ENCODE measurements at places on chromosomes 1 and 21.

GRCh38 chr1:243363832-243364231, 108.0 kb downstream of the SDCCAG8 start:
- DNase-seq: no peak

- no peak for DNase-seq
These were observed 942.6 kb downstream of the PLA2G4A start for GRCh38 chr1:187771396-187771795.

DNA sequence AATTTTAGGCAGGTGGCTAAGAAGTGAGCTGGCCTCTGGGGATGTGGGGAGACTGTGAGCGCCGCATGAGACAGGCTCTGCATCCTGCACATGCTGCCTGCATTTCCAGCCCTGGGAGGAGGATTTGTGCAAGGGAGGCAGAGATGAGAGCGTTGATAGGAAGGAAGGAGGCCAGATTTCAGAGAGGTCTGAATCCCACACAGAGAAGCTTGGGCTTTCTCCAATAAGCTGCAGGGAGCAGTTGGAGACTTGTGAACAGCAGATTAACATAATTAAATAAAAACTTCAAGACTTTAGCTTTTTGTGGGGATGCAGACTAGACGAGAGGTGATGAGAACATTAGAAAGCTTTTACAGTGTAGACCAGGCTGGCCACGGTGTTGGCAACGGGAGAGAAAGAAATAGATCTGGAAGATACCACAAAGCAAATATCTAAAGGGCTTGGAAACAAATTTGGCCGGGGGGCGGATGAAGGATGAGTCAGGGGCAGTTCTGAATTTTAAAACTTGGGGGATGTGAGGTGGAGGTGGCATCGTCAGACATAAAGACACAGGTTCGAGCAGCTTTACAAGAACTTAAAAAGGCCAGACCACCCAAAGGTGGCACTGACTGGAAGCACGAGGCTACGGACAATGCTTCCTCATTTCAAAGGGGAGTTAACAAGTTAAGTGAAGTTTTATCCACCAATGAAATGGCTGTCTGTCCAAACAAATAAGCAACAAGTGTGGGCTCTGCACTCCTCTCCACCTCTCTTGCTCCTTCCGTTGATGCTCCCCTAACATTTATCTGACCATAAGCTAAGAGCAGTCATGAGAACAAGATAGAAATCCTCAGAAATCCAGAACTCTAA, 57.0 kb downstream of the HIVEP3 start:
- DNase-seq: no peak

DNA sequence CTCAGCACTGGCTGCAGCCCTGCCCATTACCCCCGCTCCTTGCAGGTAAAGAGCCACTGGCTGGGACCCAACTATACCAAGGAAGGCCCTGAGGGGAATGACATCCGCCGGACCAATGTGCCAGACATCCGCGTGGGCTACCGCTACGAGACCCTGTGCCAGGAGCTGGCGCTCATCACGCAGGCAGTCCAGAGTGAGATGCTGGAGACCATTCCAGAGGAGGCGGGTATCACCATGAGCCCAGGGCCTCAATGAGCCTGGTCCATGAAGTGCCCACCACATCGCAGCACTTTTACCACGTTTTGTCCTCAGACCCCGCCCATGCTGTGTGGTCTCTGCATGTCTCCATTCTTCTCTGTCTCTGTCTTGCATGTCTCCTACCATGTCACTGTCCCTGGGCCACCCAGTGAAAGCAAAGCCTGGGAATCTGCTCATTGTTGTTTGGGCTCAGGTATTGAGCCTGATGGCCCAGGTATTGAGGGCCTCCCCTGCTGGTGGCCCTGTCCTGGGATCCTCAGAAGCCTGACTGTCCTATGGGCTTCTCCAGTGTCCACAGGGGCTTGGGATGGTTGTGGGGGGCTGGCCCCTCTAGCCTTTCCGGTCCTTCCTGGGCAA, 11.4 kb downstream of the AMPD2 start:
- DNase-seq: no peak

DNA sequence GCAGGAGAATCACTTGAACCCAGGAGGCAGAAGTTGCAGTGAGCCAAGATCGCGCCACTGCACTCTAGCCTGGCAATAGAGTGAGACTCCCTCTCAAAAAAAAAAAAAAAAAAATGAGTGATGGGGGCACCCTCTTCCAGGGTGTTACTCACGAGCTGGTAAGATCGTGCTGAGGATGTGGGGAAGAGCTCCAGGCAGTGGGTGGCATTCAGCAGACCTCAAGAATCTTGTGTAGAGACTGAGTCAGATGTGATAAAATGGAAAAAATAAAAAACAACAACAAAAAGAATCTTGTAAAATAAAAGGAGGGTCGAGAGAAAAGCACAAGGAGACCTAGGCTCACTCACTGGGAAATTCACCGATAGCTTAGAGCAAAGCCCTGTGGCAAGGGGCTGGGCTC, 38.5 kb downstream of the EPHA2 start:
- DNase-seq: no peak

DNA sequence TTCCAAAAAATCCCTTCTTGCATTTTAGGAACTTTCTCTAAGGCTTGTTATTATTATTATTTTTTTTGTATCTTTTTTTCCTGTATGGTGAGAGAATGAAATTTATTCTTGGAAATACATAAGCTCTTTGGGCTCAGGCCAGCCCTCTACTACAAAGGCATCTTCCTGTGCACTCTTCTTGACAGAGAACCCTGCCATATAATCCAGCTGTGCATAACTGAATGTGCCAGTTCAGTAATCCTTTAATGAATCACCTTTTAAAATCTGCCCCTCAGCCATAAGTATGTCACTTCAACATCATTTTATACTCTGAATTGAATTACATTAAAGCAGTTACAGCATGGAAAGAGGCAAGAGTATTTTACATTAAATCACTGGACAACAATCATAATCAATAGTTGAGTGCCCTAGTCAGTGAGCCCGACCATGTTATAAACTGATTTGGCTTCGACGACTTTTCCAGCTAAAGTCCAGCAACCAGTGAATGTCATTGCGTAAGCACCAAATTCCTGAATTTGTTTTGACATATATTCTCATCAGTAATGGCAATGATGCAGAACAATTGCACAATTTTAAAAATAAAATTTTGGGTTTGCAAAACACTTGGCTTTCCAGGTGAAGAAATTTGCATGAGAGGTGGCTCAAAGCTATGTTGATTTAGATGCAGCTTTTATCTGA, 59.2 kb upstream of the KCNK2 start:
- no peak for DNase-seq
